ENCODE measurements at places on chromosomes 1 and 21.

GRCh38 chr1:182215764-182216163 lies 154.3 kb upstream of the ZNF648 start:
- DNase-seq: no peak

DNA sequence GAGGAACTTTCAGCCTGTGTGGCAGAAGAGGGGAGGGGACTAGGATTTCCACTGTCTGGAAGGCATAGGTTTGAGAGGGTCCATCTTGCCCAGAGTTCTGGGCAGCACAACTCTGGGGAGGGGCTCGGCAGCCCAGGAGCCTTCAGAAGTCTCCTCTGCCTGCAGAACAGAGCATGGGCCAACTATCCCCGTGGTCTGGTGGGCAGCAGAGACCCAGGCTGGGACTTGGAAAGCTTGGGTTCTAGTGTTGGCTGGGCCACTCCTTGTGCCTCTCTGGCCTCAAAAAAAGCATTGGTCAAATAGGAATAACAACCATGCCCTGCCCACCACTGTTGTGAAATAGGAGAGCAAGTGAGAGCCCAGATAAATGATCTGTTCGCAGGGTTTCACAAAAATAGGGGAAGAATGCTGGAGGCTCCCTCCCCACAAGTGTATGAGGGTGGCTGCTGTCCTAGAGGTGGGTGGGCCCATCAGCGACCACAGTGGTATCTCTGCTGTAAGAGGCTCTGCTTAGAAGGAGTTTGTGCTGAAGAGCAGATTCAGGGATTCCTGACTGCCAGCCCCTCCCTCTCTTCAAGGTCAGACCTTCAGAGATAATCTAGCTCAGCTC lies 8.9 kb downstream of the EPHA10 start:
- no peak for DNase-seq

- DNase-seq: no peak
These were observed 28.0 kb upstream of the IFNGR2 start for GRCh38 chr21:33375101-33375644.

DNA sequence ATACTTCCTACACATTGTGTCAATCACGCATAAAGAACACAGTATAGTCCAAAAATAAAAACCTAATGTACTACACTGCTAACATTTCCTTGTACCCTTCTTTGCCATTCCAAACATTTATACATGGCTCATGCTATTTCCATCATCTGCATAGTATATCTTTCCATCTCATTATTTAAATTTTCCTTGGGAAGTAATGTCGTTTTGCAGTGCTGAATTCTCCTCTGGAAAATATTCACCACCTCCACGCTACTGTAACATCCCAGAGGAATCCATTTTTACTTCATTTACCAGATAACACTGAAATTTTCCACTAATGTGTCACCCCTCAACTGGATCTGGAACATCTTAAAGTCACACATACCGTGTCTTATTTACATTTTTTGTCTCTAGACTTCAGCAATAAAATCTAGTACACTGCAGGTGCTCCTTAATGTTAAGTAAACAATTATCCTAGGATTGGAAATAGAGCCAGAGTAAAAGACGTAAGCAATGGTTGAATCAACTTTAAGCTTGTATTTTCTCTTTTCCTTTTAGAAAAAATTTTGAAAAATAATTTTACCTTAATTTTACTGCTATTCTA lies 881.0 kb downstream of the AMY1C start:
- no peak for DNase-seq

- no peak for DNase-seq
These were observed 47.2 kb upstream of the ERRFI1 start for GRCh38 chr1:8073112-8073855.

- DNase-seq: no peak
These were observed 47.8 kb upstream of the SRSF10 start for GRCh38 chr1:24027838-24028468.

- DNase-seq: no peak
These were observed 33.1 kb downstream of the NDC1 start for GRCh38 chr1:53804791-53805505.

DNA sequence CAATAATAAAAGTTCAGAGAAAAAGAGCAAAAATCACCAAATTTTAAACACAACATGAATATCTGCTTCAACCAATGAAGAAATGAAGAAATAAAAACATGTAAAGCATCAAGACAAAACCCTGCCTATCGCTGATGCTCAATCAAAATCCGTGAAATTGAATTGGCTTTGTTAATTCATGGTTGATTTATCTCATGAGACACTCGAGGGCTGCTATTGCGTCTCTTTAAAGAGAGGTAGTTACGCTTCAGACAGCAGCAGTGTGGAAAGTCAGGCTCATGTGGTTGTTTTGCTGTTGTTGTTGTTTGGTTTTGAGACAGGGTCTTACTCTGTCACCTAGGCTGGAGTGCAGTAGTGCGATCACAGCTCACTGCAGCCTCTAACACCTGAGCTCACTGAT lies 65.5 kb upstream of the RGS7 start:
- no peak for DNase-seq

- DNase-seq: no peak
These were observed 51.0 kb downstream of the F3 start for GRCh38 chr1:94490556-94490955.

GRCh38 chr21:17537299-17537698 lies 24.5 kb downstream of the CXADR start:
- no peak for DNase-seq

- DNase-seq: no peak
These were observed 32.4 kb downstream of the ERICH3 start for GRCh38 chr1:74641161-74641560.

DNA sequence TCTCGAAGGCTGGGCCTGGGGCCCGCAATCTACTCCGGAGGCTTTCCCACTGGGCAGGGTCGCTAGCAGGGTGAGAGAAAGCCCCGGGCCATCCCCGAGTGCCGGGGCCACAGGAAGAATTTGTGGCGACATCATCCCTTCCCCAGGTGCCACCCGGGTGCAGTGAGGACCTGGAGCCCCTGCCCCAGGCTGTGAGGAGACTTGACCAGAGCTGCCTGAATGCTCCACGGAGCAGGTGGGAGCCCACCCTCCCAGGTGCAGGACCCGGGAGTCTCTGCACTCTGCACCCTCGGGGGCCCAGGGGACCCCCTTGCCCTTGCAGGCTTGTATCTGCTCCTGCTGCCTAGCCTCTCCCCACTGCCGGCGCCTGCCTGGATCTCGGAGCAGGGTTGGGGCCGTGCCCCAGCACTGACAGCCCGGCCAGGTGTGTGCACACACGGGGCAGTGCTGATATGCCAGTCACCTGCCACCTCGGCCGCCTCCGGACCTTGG lies 67.5 kb upstream of the RGS7 start:
- no peak for DNase-seq

DNA sequence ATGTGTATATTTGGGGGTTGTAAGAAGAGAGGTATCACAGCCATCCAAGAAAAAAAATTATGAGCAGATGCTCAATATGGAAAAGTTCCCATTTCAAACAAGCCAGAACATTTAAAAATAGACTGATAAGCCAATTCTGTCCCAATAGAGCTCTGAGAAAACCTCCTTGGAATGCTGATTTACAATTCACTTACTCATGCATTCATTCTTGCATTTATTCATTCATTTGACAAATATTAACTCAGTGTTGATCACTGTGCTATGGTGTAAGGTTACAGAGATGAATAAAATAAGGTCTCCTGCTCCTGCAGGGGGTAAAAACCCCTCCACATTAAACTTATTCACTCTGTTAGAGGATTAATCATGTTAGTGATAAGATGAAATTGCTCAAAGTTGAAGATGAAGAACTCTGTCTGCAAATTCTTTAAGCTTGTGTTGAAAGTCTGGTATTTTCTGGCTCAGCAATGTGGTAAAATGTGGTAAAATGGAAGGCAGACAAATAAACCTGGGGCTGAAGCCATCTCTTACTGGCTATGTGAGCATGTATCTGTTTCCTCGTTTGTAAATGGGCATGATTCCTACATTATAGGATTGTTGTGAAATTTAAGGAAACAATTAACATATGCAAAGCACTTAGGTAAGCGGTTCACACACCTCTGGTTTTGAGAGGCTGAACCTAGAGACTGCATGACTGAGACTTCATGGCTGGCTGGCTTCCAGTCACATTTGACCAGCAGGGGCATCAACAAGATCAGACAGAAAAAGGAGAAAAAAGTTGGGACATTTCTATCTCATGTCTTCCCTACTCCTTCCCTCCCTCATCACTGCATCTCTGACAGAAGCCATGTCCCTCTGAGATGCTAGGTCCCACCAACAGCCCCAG lies 45.0 kb upstream of the DAB1 start:
- no peak for DNase-seq

GRCh38 chr1:111372336-111372965 lies 55.1 kb downstream of the OVGP1 start:
- DNase-seq: no peak

GRCh38 chr1:119554183-119554582 lies 47.2 kb downstream of the HSD3B1 start:
- DNase-seq: no peak

DNA sequence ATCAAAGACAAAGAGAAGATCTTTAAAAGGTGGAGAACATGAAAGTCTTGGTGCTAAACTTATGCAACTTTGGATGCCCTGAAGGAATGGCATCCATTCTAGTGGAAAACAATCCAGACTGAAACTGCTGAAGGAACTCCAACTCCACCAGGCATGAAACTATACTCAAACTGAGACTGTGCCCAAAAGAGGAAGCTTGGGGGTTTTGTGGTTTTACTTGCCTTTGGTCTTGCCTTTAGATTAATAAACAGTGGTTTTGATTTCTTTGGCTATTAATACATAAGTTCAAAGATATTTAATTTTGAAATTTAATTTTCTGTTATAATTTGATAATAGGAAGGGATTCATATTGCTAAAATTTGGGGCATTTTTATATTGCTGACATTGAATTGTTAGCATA lies 17.4 kb upstream of the SLC30A10 start:
- no peak for DNase-seq

- no peak for DNase-seq
These were observed 18.6 kb downstream of the ABCG1 start for GRCh38 chr21:42237577-42237976.

Measured in stimulated activated CD8-positive, alpha-beta memory T cell treated with anti-CD3 and anti-CD28 coated beads, Interleukin-2, amount 100 ng/mL, for 1 hour (primary cell).